ENCODE measurements at places on chromosomes 16 and 17.

DNA sequence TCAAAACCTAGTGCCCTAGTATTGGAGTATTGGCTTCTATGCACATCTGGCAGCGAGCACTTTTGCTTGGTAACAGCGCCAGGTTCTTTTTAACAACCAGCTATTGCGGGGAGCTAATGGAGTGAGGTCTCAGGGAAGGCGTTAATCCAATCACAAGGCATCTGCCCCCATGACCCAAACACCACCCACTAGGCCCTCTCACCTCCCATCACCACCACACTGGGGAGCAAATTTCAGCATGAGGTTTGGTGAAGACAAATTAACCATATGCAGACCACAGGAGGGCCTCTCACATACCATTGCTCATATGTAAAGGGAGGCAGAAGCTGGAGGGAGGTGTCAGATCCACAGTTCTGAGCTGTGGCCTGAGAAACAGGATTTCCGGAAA is 893 bp upstream of the ODF4 start:
- no peak for DNase-seq

GRCh38 chr16:69329369-69330285 is 761 bp downstream of the PDF start:
- peak; percentile 33 for DNase-seq

- peak; percentile 71 for DNase-seq
Observed at GRCh38 chr17:5837055-5837491, 233.1 kb upstream of the WSCD1 start.

DNA sequence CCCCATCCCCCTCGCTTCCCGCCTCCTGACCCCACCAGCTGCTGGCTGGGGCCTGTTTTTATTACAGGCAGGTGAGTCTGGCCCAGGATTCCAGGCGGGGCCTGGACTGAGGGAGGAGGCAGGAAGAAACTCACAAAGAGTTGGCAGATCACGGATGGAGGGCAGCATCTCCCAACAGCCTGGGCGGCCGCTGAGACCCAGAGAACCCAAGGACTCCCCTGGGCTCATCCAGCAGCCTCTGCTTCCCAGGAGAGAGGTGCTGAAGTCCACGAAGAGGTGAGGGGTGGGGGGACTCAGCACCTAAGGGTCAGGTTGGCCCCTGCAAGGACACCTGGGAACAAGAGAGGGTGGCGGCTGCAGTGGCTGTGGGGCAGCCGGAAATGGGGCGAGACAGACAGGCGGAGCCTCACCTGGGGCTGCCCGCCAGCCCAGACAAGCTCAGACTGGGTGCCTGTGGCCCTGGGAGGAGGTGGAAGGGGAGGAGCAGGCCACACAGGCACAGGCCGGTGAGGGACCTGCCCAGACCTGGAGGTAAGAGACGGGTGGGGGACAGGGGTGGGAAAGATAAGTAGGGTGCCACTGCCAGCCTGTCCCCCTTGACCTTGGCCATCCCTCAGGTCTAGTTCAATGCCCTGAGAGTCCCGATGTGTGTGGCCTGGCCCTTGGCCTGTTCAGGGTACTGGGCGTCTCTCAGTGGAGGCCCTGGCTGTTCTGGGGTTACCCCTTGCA is 8.7 kb upstream of the ADGRG1 start:
- no peak for DNase-seq

- no peak for DNase-seq
Observed at GRCh38 chr16:48101069-48101674, 54.6 kb downstream of the ABCC12 start.

GRCh38 chr16:27229891-27230470 is 26.7 kb downstream of the KDM8 start:
- no peak for DNase-seq

Measured in cardiac fibroblast (primary cell).